H54 (cell line): ENCODE measurements at places on chromosomes 2 and 18.

DNA sequence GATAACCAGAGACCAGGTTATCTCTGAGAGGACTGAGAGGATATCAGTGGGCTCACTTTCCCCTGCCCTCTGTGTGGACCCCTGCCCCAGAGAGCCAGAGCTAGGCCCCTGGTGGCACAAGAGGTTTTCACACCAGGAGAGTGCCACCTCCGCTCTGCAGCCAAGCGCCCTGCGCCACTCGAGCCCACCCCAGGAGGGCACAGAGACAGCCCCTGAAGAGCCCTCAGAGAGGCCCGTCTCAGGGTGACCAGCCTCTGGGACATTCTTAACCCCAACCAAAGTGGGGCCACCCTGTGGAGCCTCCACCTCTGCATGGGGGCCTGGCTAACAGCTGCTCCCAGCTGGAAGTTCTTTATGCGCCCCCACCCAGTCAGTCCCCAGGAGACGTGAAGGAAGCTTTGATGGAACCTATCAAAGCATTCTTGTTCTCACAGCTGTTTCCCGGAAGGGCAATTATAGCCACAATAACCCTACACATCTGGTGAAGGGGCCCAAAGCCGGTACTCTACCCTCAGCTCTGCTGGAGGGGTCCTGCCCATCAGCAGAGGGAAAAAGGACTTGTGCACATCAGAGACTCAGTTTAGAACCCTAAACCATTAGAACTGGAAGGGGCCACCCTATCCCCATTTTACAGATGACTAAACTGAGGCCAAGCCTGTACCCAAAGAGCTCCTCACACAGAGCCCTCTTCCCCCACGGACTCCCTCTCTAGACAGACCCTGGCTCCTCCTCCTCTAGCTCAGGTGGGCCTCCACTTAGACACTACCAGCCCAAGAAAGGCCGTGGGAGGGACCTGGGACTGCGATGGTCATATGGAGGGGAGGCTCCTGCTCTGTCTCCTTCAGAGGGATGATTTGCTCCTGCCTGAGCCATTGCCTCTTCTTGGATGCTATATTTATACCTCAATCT is 101.1 kb downstream of the ZFP36L2 start:
- no peak for DNase-seq

DNA sequence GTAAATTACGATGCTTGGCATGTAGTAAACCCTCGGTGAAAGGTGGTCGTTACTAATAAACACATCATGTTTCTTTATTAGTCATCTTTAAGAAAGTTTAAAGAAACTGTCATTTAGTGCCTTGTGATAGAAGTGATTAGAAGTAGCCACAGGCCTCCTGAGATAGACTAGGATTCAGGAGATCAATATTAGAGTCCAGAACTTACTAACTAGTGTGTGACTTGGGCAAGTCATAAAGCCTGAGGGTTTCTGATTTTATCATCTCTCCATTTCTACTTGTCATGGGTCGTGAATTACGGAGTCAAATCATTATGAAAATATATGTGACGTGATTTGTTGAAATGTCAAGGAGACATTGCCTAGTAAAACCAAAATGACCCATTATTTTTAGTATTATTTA is 6.7 kb downstream of the RPE start:
- DNase-seq = no peak

DNA sequence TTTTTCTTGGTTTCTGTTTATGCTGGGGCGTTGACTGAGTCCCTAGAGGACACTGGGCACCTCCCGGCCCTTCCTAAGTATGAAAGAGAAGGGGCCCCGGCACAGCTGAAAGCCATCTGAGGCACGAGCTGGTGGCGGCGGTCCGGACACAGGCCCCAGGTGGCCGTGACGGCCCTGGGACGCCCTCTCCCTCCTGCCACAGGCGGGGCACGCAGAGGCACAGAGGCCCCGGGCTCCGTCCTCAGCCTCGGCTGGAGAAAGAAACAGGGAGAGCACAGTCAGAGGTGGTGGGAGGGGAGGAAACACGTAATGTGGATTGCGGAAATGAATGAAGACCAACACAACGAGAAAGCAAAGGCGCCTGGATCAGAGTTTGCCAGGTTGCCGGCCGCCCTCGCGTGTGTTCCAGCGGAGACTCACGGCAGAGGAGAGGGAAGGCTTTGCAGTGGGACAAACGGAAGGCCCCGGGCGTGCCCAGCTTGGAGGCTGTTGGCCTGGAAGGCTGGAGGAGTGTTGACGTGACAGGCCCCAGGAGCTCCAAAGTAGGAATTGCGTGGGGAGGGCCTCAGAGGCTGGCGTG is 119.1 kb downstream of the PTGR3 start:
- DNase-seq = no peak

- DNase-seq = no peak
These were observed 24.1 kb downstream of the TWIST2 start for GRCh38 chr2:238872026-238872425.

DNA sequence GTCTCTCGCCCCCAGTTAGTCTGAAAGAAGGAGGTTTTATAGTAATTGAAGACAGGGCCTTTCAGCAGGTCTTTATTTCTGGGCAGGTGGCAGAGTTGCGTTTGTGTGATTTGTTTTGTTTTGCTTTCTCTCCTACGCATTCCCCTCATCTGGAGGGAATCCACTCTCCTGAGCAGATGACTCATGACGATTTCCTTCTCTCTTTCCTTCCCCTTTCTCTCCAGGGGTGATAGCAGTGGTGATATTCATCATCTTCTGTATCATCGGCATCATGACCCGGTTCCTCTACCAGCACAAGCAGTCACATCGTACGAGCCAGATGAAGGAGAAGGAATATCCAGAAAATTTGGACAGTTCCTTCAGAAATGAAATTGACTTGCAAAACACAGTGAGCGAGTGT is 888.8 kb downstream of the CNTNAP5 start:
- DNase-seq = no peak

GRCh38 chr2:217929757-217930707 is 72.8 kb downstream of the TNS1 start:
- DNase-seq = no peak

DNA sequence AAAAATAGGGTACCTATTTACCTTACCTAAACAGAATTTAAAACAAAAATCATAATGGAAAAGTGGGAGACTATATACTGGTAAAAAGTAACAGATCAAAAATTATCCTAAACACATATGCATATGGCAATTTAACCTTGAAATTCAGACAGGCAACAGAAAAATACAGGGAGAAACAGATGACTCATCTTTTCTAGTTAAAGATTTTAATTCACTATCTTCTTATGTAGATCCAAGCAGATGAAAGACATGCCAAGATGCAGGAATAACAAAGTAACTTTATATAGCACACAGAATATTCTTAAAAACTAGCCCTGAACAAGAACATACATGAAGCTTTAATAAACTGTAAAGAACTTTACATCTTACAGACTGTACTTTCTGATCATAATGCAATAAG is 30.9 kb downstream of the PRPF40A start:
- no peak for DNase-seq

GRCh38 chr2:31337860-31338259 is 76.7 kb downstream of the XDH start:
- peak; percentile 49 for DNase-seq
